Activated gamma-delta T cell treated with Interleukin-2 at 50 U/mL for 16 hours (primary cell): ENCODE measurements at places on chromosomes 12 and 14.

DNA sequence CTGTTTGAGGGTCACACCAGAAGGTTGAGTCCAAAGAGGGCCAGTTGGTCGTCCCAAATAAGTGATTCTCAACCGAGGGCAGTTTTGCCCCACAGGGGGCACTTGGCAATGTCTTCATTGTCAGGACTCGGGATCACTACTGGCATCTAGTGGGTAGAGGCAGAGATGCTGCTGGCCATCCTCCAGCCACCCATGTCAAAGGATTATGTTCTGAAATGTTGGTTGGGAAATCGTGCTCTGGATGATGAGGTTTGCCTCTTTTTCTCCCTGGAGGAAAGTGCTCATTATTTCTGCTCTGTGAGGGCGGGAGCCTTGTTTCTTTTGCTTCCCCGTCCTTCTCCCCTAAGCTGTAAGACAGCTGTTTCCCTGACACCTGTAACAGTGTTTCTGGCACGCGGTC lies 3.6 kb downstream of the ZNF839 start:
- DNase-seq: no peak

- no peak for DNase-seq
Observed at GRCh38 chr12:132407451-132407961, 78.1 kb upstream of the GALNT9 start.

DNA sequence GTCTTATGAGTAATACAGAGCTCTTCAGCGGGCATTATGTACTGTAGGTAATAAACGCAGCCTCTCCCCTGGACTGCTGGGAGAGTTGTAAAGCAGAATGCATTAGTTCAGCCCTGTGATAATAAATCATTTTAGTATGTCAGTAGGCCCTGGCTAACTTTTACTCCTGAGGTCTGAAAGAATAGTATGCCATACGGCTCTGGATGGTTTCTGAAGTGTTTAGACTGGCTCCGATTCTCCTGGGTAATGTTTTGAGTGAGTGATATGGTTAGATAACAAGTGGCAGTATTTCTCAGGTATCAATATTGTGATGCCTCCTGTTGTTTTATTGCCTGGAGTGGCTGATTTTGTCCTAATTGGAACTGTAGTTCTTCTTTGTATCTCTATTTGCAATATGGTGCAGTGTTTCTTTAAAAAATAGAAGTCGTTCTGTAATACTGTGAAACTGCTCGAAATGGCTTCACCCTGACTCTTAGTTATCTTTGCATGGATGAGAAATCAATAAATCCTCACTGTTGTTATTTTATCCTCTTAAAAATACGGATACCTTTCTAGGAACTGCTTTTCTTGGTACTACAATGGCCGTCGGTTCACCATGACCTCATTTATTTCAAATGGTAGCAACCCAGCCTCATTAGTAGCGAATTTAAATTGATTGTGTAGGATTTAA lies 100.2 kb downstream of the PDZRN4 start:
- no peak for DNase-seq

- DNase-seq: no peak
Observed at GRCh38 chr12:54409267-54409666, 9.8 kb downstream of the ITGA5 start.

DNA sequence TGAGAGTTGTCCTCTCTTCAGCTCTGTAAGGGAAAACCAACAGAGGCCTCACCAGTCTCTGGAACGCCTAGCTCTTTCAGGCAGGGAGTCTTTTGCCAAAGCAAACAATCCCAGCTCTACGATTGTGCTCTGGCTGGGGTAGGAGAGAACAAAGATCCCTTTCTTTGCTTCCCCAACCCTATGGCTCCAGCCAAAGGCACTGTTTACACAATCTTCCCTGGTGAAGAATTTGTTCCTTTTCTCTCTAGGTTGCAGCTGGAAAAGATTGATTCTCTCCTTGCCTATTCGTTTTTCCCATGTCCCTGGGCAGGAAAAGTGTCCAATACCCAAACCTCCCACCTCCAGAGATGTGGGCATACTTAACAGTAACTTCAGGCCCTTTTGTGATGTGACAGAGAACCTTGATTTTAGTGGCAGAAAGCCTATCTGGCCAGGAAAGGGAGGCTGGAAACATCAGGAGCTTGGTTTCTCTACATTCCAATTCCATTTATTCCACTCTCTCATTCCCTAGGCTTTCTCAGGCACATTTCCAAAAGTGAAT lies 16.8 kb downstream of the ATP5MC2 start:
- DNase-seq: no peak

DNA sequence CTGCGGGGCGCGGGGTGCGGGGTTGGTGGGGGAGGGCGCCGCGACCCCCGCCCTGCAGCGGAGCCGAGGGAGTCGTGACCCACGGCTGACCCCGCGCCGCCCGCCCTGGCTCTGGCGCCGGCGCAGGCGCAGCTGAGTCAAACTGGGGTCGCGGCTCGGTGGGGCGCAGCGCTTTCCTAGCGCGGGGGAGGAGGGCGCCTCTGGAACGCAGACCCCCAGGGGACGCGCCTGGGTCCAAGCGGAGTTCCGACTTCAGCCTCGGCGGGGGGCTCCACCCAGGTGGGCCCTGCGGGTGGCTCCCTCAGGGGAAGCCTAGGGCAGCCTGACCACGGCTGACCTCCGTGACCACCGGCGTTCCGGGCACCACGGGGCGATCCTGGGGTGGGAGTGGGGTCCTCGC lies 467 bp upstream of the ANHX start:
- no peak for DNase-seq

- DNase-seq: no peak
Observed at GRCh38 chr12:112191840-112192321, 66.5 kb downstream of the TRAFD1 start.

- DNase-seq: no peak
Observed at GRCh38 chr12:666766-667308, 3.6 kb upstream of the NINJ2 start.

GRCh38 chr12:91743280-91743679 lies 402.4 kb downstream of the BTG1 start:
- DNase-seq: no peak

DNA sequence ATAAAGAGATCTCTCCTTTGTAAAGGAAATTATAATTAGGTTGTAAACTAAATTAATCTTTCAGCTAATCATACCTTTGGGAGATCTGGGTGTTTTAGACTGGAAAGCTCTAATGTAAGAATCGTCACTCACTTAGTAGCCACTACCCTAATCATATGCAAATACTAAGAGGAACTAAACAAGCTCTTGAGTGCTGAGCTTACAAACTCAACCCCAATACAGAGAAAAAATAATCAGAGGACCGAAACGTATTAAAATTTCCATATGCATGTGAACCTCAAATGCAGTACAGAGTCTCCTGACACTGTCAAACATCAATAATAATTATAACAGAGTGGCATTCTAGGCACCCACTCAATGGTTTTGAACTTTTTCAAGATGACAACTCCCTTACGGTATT lies 235.3 kb upstream of the FOXN3 start:
- DNase-seq: no peak

GRCh38 chr12:40378691-40379090 lies 153.9 kb downstream of the LRRK2 start:
- DNase-seq: no peak

GRCh38 chr12:84803661-84804060 lies 108.9 kb downstream of the SLC6A15 start:
- DNase-seq: no peak

DNA sequence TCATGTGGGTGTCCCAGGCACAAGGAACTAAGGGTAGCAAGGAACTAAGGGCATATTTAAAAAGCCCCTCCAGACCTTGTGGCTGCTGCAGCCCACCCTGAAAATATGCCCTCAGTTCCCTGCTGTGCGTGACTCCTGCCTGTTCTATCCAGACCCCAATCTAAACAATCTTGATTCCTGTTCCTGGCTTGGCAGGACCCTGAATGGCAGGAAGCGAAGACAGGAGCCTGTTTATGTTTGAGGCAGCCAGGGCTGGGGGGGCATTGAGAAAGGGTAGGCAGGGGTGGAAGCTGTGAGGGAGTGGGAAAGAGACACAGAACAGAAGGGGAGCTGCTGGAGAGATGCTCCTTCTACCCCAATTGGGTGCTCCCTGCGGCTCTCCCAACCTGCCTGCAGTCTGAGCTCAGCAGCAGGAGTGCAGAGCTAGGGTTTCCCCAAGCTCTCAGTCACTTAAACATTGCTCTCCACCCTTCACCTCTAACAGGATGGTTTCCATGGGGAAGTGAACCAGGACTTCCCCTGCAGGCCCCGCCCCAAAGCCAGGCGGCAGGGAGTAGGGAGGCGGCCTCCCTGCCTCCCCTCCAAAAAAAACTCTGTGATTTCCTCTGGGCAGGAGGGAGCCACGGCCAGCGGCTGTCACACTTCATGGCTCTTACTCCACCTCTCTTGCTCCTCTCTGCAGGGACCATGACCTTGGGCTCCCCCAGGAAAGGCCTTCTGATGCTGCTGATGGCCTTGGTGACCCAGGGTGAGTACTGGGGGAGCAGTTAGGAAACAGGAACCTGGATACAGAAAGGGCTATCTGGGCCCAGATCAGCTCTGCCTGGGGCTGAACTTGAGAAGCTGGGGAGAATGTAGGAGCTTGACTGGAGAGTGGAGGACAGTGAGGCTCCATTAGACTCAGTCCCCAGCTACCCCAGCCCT lies 4.7 kb downstream of the ACVRL1 start:
- DNase-seq: no peak

DNA sequence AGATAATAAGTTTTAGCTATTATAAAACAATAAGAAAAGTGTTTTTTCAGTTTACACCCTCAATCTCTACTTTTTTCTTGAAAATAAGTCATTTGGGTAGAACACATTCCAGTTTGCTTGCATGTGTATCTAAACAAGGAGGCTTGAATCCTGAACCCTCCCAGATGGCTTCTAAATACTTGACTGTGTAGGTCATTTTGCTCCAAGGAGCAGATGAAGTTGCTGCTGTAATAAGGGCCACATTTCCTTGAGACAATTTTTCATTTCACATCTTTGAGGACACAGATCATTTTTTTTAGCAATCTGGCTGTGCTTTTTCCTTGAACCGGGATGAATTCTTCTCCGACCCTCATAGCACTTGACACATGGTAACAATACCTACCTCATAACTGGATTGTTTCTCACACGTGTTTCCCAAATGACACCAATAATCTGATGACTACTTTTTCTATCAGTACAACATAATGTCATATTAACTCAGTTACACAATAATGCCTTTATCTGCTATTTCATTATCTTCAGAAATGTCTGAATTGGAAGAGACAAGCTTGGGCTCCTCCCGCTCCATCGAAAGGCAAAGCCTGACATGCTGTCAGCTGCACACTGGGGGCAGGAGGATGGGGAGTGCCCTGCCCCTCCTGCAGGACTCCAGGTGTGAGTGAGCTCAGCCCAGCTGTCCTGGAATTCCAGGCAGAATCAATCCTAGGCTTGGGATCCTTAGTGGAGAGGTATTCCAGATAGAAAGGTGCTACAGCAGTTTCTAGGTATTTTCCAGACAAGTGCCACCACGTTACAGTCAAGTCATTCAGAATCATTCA lies 30.9 kb downstream of the GPHB5 start:
- no peak for DNase-seq

DNA sequence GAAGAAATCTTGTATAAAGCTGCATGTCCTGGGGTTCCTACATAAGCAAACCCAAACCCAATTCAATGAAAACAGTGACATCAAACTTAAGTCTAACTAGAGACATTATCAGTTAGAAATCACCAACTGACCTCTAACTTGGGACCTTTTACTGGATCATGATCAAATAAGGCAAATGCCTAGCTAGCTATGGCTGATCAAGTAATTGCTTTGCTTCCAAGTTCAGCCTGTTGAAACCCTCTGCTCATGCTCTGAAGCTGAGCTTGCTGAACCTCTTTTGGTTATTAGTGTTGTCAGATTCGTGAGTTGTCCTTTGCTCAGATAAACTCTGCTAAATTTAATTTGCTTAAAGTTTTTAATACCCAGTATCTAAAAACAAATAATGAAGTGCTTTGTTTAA lies 28.9 kb downstream of the ZDHHC17 start:
- no peak for DNase-seq

GRCh38 chr14:68492381-68493151 lies 300.3 kb downstream of the ZFP36L1 start:
- DNase-seq: no peak

DNA sequence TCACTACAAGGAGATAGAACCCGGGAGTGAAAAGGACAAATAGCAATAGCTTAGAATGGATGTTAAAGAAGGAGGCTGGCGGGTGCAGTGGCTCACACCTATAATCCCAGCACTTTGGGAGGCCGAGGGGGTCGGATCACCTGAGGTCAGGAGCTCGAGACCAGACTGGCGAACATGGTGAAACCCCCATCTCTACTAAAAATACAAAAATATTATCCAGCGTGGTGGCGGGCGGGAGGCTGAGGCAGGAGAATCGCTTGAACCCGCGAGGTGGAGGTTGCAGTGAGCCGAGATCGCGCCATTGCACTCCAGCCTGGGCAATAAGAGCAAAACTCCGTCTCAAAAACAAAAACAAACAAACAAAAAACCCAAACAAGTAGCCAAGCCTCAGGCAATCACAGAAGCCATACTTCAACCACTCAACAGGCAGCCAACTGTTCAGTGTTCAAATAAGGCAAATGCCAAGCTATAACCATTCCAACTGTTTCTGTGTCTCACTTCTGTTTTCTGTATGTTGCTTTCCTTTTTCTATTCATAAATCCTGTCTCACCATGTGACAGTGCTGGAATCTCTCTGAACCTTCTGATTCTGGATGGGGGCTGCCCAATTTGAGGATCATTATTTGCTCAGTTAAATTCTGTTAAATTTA lies 3.9 kb upstream of the SPTLC2 start:
- no peak for DNase-seq

DNA sequence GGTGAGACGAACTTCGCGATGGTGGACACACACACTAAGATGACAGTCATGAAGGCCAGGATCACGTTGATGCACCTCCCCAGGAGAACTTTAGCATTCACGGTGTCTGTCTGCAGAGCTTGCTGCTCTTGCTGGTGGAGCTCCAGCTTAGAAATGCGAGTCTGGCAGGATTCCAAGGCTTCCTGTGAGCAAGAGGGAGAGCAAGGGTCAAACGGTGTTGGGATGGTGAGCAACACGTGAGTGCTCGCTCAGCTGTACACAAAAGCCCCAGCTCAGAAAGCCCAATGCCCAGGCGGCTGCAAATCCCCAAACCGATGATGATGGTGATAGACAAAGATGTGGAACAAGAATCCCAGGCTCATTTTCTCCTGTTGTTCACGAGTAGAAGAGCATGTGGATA lies 78.8 kb downstream of the TMCC3 start:
- DNase-seq: no peak

GRCh38 chr14:97848317-97848980 lies 1051.3 kb downstream of the VRK1 start:
- DNase-seq: no peak

GRCh38 chr12:14249368-14249767 lies 116.1 kb upstream of the ATF7IP start:
- no peak for DNase-seq

GRCh38 chr14:61321385-61322010 lies at the start of gene PRKCH:
PRKCH (plus strand) TSS chr14:61321579; CDS start chr14:61322102, 523 bp downstream.
- peak; percentile 85 for DNase-seq
